Fibroblast of gingiva (primary cell): ENCODE measurements at places on chromosomes 1 and 21.
A peak's percentile ranks its signal among the peaks of the same experiment; 100 is the strongest.

- DNase-seq: no peak
These were observed 27.8 kb upstream of the NFASC start for GRCh38 chr1:204842892-204843291.

DNA sequence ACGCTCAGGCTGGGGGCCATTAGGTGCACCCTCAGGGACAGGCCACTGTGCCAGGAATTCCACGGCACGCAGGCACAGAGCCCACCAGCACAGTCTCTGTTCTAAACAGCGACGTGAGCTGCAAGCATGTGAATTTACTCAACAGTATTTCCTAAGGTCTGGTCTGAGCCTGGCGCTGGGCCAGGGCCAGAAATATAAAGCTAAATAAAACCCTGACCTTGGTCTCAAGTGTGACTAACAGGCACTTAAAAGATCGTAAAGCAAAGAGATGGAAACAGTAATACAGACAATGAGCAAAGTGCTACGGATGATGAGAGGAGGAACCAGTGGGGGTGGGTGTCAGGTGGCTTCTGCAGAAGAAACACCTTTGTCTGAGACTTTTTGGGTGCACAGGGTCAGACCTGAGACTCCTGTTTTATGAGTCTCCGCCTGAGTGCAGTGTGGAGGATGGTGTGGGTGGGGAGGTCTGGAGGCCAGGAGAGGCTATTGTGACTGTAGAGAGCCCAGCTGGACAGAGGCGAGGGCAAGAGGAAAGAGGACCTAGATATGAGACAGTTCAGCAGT lies 53.4 kb upstream of the EDN2 start:
- DNase-seq: peak; percentile 46

GRCh38 chr1:101410048-101410878 lies 173.4 kb downstream of the S1PR1 start:
- no peak for DNase-seq

DNA sequence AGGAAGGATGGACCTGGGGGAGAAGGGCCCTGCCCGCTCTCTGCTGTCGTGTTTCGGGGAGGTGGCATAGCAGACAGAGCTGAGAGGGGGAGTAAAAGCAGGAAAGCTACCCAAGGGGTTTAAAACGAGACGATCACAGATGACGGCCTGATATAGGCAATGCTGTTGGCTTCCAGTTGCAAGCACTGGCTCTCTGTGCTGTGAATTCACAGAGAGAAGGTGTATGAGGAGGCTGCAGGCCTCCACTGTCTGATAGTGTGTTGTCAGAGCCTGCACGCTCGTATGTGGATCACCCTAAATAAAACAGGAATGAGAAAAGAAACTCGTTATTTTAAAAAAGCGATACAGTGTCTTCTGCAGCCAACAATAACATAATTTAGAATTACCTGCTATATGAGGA lies 57.4 kb downstream of the LGR6 start:
- DNase-seq: no peak

DNA sequence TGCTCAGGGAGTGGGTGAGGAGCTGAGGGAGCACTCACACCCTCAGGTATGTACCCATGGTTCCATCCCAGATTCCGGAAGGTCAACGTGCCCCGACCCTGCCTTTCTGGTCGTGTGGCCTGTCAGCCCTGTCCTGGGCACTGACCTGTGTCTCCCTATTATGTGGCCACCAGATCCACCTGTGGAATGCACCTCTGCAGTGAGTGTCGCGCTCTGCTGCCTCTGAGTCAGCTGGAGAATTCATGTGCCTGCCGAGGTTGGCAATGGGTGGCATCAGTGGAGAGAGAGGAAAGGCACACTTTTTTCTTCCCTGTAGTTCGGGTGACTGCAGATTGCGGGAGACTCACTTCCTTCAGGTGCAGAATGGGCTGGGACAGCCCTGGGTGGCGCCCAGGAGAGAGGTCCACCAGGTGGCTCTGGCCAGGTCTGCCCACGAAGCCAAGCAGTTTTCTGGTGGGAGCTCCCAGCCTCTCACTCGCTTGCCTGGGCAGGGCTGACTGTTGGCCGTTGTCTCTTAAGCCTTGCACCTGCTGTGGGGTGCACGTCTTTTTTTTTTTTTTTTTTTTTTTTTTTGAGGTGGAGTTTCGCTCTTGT lies 176.1 kb upstream of the TMEM51 start:
- no peak for DNase-seq

GRCh38 chr1:45522324-45523104 lies 830 bp upstream of the PRDX1 start:
- DNase-seq: no peak

DNA sequence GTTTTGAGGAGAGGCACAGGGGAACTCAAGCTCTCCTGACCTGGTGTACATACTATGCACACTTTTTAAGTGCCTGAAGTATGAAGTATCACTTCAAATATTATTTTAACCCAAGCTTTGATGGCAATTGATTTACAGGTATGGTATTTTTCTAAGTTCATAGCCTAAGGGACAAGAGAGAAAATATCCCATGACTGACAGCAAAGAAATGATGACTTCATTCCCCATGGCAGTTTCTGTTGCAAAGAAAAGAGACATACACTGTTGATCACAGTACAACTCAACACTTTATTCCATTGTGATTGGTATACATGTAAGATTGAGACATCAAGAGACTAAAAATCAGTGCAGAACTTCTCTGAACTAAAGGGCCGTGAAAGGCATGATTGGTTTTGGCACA lies 41.8 kb upstream of the BCL10 start:
- no peak for DNase-seq

- DNase-seq: no peak
These were observed 226.4 kb upstream of the DPYD start for GRCh38 chr1:98147280-98147679.

DNA sequence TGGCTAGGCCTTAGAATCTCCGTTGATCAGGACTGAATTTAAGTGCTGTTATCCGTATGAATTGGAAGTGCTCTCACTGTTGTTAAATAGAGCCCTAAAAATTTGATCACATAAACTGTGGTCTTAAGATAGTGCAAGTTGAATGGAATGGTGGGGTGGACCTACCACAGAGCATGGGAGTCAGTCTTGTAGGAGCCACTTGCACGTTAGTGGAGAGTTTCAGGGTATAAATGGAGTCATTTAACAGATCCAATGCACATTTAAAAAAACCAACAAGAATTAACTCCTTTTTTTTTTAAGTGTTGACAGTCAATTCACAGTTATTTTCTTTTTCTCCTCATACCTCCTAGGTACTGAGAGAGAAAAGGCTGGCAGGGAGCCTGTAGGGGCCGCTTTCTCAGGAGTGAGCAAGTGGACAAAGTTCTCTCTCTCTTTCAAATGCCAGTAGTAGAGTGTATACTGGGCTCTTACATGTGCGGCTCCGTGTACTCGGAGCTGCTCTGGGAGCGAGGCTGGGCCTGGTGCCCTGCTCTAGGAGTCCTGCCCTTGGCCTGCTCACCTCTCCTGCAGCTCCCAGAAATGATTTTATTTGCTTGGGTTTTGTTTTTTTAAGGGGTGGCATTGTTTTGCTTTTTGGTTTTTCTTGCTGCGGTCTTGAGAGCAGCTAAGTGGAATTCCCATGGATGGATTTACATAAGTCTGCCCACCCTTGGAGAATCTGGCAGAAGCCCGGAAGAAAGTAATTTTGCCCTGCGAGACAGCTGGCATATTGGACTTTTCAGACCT lies 91.3 kb downstream of the ATP5PO start:
- peak; percentile 9 for DNase-seq

DNA sequence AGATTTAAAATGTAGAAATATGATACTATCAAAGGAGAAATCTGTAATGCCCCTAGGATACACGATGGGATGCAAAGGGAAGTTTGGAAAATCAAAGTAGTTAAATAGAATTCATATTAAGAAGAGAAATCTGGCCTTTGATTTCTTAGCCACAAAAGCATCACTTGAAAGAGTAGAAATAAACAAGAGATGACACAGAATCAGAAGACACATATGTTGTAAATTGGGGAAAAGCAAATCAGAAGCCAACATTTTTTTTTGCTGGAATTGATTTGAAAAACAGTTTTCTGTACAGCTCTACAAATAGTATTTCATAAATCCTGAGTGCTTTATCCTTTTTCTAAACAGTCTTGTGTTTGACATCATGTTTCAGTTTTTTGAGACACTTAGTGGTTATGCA lies 12.4 kb upstream of the TNFSF18 start:
- DNase-seq: peak; percentile 19

GRCh38 chr1:25100151-25100833 lies 132.0 kb downstream of the SYF2 start:
- DNase-seq: no peak
